ENCODE measurements at places on chromosomes 7 and 10.

- DNase-seq: no peak
Measured at GRCh38 chr10:88725798-88726197, 19.7 kb downstream of the LIPK start.

DNA sequence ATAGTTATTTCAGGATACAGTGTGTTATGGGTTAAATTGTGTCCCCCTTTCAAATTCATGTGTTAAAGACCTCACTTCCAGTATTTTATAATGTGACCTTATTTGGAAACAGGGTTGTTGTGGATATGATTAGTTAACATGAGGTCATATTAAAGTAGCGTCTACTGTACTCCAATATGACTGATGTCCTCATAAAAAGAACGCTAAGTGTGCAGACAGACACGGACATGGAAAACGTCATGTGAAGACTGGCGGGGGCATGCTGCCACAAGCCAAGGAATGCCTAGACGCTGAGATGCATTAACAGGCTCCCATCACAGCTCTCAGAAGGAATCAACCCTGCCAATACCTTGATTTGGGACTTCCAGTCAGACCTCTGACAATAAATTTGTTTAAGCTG is 1.5 kb upstream of the WDR37 start:
- no peak for DNase-seq

DNA sequence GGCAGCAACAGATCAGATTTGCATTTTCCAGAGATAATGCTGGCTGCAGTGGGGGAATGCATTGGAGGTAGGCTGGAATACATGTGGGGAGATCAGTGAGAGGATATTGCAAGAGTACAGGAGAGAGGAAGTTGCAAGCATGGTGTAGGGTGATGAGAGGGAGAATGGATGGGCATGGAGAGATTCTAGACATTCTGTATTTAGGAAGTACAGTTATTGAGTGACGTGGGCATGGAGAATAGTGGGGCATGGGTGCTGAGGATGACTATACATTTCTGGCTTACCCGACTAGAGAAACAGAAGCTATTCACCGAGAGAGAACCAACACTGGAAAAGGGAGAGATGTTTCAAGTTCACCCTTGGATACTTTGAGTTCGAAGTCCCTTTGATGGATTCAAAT is 116.9 kb upstream of the SVIL start:
- no peak for DNase-seq

DNA sequence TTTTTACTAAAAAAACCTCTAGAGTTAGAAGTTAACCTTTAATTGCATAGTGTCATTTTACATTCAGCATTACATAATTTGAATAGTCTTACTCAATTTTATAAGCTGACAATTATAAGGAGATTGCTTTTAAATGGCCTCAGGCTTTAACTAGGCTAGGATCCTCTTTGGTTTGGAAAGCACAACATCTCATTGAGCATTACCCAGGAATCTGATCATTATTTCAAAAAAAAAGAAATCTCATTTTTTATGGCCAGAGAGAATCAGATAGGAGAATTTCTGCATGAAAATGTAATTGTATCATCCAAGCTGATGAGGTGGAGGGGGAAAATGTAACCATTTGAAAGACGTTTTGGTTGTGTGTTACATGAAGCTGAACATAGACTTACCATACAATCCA is 324.9 kb upstream of the POT1 start:
- no peak for DNase-seq

GRCh38 chr7:38309555-38309954 is 36.1 kb upstream of the TARP start:
- DNase-seq: no peak

DNA sequence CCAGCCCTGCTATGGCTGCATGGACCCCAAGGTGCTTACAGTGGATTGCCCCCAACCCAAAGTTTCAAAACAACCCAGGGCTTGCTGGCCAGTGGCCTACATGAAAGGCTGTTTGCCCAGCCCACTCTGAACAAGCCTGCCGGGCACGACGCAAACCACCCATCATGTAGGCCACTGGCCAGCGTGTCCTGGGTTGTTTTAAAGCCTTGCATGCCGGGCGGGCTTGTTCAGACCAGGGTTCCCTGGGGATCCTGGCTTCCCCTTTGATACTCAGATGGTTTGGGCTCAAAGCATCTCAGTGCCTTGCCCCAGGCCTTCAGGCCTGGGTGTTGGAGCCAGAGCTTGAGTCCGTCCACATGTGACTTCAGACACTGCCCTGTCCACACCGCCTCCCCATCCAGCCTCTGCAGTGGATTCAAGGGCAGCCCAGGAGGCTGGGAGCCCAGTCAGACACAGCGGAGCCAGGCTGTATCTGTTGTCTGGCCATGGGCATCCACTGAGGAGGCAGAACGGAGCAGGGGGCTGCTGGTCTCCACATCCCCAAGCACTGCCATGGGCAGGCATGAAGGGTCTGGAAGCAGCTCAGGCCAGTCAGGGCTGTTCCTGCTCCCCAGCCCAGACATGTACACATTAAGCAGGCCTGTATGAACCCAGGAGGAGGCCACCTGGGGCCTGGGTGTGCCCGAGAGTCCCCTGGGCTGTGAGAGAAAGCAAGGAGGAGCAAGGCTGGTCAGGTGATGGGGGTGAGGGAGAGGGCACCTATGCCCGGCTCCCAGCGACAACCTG is 4.0 kb upstream of the ADIRF start:
- DNase-seq: no peak

- no peak for DNase-seq
Measured at GRCh38 chr7:14504134-14504533, 398.4 kb downstream of the DGKB start.

All from IMR-90 (cell line).